ENCODE measurements at places on chromosomes 2 and 18.

GRCh38 chr2:150047620-150048222 lies 439.7 kb downstream of the RND3 start:
- no peak for DNase-seq

GRCh38 chr2:100237770-100238169 lies 84.5 kb downstream of the LONRF2 start:
- no peak for DNase-seq

GRCh38 chr2:74328573-74328972 lies 14.6 kb downstream of the SLC4A5 start:
- no peak for DNase-seq

GRCh38 chr2:202378662-202379358 lies 2.7 kb downstream of the BMPR2 start:
- no peak for DNase-seq

DNA sequence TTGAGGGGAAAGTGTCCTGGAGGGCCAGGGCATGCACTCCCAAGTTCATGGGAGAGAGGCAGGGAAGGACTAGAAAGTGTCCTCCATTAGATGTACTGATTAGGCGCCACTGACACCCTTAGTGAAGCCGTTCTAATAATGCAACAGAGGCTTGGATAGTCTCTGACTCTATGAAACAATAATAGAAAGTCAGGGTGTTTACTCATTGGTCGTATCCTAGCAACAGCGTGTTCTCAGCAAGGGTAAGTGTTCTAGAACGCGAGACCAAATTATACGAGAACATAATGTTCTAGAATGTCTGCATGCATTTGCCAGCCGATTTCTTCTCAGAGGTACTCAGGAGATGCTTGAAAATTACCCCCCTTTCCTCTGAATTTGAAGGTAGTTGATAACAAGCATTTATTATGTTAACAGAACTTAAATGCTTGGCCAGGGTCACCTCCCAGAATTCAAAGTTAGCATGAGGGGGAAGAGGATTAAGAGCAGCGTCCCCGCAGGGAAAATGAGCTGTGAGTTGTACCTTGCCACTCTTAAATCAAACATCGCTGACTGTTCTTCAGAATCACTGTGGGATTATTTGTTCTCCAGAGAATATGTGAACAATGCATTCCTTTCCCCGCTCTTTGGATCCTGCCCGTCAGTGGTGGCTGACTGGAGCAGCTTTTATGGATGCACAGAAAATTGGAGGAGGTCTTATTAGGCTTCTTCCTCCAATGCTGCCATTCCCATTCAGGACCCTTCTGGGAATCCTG lies 33.7 kb upstream of the PDIA6 start:
- DNase-seq: no peak

DNA sequence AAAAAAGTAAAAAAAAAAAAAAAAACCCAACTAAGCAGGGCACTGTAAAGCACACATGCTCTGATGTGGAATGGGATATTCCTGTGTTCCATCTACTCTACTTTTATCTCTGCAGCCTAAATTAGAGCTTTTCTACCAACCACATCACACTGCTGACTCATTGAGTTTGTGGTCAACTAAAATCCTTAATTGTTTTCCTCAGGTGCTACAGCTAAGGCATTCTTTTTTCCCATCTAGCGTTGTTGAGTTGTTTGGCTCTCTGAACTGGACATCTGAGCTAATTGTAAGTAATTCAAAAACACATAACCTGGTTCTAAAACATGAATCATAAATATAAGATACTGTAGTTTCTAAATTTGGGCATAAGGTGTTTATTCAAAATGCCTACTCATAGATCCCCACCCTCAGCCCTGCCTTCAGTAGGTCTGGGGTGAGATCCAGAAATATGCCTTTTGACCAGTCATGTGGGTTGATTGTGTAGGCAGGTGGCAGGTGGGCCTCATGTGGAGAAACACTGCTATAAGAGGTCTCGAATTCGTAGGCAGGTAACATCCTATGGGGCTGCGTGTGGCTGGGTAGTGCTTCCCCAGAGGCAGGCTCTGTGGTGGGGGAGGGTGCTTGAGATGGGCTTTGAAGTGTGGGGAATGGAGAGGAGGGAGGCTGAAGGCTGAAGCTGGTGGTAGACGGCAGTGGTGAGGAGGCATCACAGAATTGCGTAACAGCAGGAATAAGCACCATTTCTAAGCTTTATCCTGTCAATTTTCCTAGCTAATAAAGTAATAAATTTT lies 27.2 kb downstream of the ANKRD29 start:
- no peak for DNase-seq

- DNase-seq: no peak
Observed at GRCh38 chr2:20496076-20496872, 49.4 kb downstream of the RHOB start.

GRCh38 chr2:2587354-2587753 lies 256.3 kb upstream of the MYT1L start:
- DNase-seq: no peak

- no peak for DNase-seq
Observed at GRCh38 chr2:195560209-195560895, 96.7 kb upstream of the SLC39A10 start.

- DNase-seq: no peak
Observed at GRCh38 chr18:7740821-7741220, 173.7 kb downstream of the PTPRM start.

- DNase-seq: no peak
Observed at GRCh38 chr18:2240311-2240705, 331.0 kb downstream of the METTL4 start.

- DNase-seq: no peak
Observed at GRCh38 chr18:58520969-58521368, 107.9 kb downstream of the ALPK2 start.

GRCh38 chr2:31002537-31003150 lies 135.6 kb downstream of the GALNT14 start:
- DNase-seq: no peak

DNA sequence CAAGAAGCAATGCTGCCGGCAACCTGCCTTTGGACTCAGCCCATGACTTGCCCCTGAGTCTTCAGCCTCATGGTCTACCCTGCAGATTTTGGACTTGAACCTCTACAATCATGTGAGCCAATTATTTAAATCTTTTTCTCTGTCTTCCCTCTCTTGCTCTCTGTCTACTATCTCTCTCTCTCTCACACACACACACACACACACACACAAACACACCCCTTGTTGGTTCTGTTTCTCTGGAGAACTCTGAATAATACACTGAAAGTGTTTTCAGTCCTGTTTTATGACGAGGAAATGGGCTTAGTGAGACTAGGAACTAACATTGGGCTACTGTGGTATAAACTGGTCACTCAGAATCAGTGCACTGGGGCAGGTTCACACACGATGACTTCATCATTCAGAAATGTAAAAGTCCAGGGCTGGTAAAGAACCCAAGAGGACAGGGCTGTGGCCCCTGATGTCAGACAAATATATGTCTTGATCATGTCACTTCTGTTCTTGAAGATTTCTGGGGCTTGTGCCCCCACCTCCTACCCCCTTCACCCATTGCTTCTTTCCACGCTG lies 266.1 kb upstream of the SIX2 start:
- DNase-seq: no peak

DNA sequence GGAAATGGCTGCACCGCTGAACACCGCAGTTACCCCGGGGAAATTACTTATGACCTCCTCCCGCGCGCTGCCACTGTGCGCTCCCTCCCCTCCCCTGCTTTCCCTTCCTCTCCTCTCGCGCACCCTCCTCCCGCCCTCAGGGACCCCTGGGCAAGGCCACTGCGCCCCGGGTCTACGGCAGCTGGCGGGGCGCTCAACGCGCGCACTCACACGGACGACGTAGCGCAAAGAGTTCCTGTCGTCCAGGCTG lies 7.9 kb downstream of the ALPP start:
- DNase-seq: no peak

GRCh38 chr2:221293949-221294742 lies 278.0 kb downstream of the EPHA4 start:
- DNase-seq: no peak

- no peak for DNase-seq
Observed at GRCh38 chr2:217047631-217048030, 187.8 kb upstream of the TNP1 start.

DNA sequence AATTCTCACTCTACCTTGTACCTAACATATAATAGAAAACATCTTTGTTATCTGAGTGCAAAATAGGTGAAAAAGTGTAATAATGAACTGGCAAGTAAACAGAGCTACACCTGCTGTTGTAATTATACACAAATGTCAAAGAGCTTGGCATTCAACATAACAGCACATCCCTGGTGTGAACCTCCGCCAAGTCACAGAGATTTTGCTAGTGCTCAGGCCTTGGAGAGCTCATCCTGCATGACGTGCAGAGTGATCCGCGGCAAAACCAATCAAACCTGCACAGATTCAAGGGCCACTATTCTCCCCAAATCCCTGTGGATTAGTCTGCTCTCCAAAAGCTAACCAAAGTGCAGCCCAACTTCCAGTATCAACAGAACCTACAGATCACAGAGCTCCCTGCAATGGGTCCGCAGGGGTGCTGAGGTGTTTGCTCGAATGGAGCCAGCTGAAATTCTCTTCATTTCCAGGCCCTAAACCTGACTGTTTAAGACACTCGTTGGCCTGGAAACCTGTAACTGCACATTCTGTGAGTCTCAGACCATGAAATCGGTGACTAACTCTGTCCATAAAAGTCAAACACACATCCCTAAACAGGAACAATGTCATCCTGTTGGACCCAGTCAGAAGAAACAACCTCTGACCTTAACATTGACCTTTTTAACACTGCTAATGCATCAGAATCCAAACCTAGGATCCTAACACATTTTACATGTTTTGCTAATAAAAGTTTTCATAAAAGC lies 111.8 kb downstream of the EPB41L3 start:
- no peak for DNase-seq

GRCh38 chr18:77079954-77080682 lies 52.5 kb downstream of the MBP start:
- no peak for DNase-seq

GRCh38 chr2:175156534-175156933 lies 11.5 kb downstream of the ATF2 start:
- no peak for DNase-seq

- DNase-seq: no peak
Observed at GRCh38 chr2:28247290-28247689, 145.4 kb upstream of the FOSL2 start.

DNA sequence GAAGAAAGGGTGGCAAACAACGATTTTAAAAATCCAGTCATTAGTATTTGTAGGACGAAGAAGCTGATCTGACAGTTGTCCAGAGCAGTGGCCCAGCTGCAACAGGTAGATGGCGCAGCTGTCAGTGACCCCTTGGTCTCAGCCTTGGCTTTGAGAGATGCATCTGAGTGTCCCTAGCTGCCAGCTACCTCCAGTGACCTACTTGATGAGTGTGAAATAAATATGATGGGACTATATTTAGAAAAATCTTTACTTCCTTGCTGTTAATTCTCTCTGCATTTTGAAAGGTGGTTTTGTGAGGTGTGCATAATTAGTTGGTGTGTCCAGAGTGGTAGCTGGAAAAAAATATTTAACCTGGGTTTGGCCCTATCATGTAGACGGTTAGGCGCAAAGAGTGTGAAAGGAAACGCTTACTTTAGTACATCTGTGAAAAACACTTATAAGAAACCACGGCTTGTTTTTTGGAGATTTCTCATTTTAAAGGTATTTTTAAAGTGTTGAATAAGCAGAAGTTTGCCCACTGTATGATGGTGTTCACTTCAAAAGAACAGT lies 963 bp downstream of the INPP1 start:
- DNase-seq: no peak

GRCh38 chr2:15991231-15991630 lies 50.9 kb downstream of the MYCN start:
- no peak for DNase-seq

DNA sequence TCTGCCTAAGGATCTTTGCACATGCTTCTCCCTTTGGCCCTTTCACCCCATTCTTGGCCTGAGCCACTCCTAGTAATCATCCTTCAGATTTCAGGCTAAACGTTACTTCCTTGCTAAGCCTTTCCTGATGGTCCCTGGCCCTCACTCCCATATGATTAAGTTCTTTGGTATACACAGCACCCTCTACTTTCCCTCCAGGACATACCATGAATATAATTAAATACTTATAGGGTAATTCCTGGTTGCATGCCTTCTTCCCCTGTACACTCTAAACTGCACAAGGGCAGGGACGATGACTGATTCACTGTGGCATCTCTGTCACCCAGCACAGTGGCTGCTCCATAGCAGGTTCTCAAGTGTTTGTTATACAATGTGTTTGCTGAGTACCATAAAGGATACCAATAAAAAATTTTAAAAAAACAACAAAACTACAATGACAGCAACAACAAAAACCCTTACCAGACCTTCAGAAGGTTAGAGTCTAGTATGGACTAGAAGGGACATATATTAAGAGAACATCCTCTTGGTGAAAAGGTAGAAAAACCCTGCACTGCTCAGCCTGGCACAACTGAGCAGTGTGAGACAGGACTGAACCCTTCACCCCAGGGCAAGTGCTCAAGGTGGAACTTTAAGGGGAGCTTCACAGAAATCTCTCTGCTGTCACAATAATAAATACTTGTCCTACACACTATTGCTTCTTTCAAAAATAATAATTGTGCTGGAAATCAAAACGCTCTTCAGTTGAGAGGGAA lies 76.2 kb downstream of the AAK1 start:
- no peak for DNase-seq

DNA sequence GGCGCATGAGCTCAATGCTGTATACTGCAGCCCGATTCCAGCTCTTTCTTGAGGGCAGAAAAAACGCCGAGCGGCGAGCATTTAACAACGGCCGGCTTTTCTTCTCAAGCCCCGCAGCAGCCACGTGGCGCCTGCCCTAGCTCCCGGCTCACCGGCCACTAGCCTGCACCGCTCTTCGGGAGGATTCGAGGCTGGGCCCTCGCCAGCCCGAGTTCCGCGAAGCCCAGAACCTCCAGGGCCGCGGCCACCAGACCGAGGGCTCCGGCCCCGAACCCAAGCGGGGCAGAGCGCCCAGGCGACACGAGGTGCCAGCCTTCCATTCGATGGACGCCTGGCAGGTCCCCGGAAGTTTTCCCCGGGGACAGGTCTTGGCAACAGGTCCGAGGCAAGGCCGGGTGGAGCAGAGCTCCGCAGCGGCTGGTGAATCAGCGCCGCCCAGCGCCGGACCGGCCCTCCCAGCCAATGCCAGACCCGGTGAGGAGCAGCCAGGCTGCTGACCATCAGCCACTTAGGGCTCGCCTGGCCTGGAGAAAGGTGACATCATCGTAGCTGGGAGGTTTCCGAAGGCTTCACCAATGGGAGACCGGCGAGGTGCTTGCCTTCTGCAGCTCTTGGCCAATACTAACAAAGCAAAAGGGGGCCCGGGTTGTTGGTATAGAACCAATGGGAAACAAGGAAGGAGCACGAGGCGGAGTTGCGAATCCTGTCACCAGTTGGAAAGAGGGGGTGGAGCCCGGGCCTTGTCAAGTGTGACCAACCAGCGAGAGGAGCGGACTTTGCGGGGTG lies 552 bp upstream of the MXD1 start:
- no peak for DNase-seq

DNA sequence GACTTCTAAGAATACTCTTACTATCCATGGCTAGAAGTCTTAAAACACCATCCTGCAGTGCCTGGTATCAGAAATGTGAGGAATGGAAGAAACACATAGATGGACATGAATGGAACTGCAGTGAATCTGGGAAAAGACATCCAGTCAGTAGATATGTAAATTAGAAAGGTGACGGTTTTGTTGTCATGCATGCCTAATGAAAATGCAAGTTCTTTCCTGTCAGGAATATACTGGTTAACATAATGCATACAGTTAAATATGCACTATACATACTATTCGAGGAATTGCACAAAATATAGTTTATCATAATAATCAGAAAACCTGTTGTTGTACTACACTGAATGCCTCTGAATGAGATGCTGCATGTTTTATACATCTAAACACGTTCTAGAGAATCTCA lies 190.6 kb upstream of the ITGA4 start:
- no peak for DNase-seq
